ENCODE measurements at places on chromosomes 3 and 15.

- no peak for DNase-seq
Measured at GRCh38 chr3:136263251-136263650, 13.1 kb downstream of the PCCB start.

GRCh38 chr3:109131276-109131675 lies 5.2 kb upstream of the C3orf85 start:
- no peak for DNase-seq

DNA sequence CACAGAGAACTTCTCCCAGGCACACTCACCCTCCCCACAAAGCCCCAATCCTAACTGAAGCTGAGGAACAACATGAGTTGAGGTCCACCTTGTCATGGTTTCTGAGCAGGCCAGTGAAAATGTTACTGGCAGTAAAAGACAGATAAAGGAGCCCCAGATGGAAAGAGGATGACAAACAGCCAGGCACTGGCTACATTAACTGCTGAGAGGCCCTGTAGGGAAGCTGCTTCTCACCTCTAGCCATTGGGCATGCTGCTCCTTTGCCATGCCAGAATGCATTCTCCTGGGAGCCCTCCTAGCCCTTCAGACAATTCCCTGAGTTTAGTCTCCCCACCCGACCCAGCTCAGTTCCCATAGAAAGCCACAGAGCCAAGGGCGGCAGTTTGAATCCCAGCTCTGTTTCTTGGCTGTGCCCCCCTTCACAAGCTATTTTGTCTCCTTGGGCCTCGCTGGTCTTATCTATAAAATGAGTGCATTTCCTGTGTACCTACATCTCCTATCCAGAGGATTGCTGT lies 60.5 kb downstream of the LMCD1 start:
- DNase-seq, result no peak

GRCh38 chr3:176927280-176927679 lies 270.0 kb downstream of the TBL1XR1 start:
- no peak for DNase-seq

DNA sequence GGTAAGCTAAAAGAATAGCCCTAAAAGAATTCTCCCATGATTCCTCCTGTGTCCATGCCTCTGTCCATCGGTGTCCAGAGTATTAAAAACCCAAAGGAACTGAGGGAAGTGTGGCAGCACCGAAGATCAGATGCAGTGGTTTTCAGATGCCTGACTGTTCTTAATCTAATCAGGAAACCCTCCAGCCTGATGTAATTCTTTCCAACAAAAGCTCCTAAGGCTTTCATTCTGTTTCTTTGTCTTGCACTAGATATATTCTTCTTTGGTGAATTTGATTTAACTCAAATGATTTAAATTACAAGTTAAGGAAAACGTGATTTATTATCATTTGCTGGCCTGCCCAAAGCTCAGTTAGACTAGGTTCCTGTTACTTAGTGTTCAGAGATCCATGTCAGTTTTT lies 71.2 kb downstream of the ARHGAP31 start:
- no peak for DNase-seq

GRCh38 chr15:39202641-39203040 lies 378.2 kb upstream of the THBS1 start:
- no peak for DNase-seq

DNA sequence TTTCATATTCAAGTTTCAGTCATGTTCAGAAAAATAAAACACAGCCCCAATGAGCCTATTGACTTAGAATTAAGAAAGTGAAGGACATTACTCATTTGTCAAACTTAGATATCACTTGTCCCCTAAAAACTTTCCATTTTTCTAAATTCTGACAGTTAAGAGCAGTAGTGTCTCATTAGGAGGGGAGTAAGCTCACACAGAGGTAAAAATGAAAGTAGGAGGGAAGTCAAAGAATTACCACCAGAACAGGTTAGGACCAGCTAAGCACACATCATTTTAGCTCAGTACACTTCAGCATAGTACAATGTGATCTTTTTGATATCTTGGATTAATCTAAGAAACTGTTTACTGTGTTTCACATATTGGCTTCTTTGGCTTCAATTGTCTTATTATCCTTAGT lies 64.3 kb downstream of the OSTN start:
- DNase-seq, result no peak

GRCh38 chr3:121758727-121759450 lies 9.3 kb upstream of the GOLGB1 start:
- no peak for DNase-seq

DNA sequence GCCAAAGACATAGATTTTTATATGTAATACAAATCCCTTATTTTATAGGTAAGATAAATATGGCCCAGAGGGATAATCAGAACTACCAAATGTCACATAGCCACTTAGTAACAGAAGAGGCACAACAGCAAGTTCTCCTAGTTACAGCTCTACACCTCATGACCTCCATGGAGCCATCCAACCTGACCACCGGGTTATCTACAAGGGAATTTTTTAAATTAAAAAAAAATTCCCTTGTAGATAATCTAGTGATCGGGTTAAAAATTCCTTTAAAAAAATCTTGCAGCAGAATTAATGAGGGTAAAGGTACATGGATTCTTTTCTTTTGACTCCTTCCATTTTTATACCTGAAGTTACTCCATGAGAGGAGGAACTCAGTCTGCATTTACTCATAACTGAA lies 365.2 kb upstream of the WNT5A start:
- DNase-seq, result no peak

- DNase-seq, result peak; percentile 41
Measured at GRCh38 chr15:20340931-20341661, 200.5 kb downstream of the GOLGA6L6 start.

All from activated CD4-positive, alpha-beta T cell treated with anti-CD3 and anti-CD28 coated beads, Interleukin-2, amount 50 U/mL, for 48 hours (primary cell).